ENCODE measurements at places on chromosomes 6 and 20.
A peak's percentile ranks its signal among the peaks of the same experiment; 100 is the strongest.

GRCh38 chr20:54029643-54030042 lies 40.8 kb downstream of the BCAS1 start:
- DNase-seq, result no peak

- DNase-seq, result no peak
Measured at GRCh38 chr6:36381502-36382389, 5.7 kb downstream of the ETV7 start.

DNA sequence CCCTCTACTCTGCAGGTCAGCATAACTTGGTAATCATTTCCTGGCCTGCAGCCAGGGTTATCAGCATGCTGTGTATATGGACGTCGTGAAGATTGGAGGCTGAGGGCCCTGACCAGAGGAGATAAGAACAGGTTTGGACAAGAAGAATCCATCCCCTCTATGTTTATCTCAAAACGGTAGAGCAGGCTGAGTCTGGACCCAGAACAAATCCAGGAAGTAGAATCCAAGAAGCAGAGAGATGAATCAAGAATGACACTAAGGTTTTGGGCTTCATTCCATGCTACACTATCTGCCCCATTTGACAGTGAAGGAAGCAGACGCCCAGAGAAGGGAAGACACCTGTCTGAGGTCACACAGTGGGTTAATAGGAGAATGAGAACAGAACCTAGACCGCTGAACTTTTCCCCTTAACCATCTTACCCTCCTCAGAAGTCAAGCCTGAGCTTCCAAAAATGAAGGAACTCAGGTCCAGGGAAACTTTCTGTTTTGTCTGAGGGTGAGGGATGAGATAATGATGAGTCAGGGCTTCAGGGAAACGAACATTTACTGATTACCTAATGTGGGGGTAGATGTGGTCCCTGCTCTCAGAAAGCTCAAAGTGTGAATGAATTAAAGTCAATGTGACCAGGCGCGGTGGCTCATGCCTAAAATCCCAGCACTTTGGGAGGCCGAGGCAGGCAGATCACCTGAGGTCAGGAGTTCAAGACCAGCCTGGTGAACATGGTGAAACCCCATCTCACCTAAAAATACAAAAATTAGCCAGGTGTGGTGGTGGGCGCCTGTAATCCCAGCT lies 9.4 kb upstream of the COMMD7 start:
- no peak for DNase-seq

- no peak for DNase-seq
Measured at GRCh38 chr6:132866762-132867449, 52.5 kb downstream of the RPS12 start.

GRCh38 chr20:33812908-33813462 lies 1.8 kb downstream of the CHMP4B start:
- DNase-seq, result no peak

- no peak for DNase-seq
Measured at GRCh38 chr20:33853507-33853813, 42.3 kb downstream of the CHMP4B start.

DNA sequence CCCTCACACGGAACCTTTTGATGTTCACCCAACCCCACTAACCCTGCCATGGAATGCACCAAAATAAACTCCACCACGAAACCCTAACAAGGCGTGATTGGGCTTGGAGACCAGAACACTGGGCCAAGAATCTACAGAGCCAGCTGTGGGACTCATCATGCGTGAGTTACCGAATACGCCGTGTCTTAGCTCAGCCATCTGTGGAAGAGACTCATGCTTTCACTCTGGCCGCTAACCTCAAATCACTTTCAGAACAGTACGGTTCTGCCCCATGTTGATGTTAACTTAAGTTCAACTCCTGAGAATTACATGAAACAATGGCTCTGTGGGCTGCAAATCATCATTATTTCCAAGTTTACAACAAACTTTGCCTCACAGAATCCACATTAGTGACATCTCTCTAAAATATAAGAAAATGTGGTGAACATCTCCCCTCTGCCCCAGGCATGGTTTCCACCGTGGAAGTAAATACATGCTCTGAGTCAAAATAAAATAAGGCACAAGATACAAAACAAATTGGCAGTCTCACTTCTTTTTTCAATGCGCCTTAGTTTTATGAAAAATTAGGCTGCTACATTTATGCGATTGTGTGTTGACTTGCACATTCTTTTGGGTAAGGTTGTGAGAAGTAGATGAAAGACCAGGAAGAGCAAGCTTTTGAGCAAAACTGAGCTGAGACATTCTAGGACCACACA lies 308.9 kb upstream of the EXOC2 start:
- DNase-seq, result no peak

- no peak for DNase-seq
Measured at GRCh38 chr6:123967905-123968304, 164.2 kb downstream of the NKAIN2 start.

GRCh38 chr20:25341716-25342680 lies 48.6 kb downstream of the ABHD12 start:
- DNase-seq, result no peak

DNA sequence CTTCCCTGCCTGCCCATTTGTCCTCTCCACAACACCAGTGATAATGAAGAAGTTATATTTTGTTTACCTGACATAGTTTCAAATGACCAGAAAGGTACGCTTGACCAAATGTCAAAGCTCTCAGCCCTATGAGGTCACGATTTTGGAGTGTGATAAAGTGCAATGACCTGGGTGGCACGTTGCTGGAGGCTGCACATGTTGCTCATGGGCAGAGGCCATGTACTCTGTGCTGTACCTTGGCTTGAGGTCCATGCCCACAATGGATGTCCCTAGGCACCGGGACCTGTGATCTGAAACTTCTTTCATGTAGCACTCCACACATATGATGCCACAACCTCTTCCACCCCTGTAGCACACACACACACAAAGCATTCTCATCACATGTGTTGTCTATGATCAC lies 164.0 kb upstream of the HEY2 start:
- DNase-seq, result no peak

GRCh38 chr6:112773187-112773586 lies 426.1 kb downstream of the RFPL4B start:
- DNase-seq, result no peak

GRCh38 chr6:128078276-128078675 lies 177.4 kb upstream of the THEMIS start:
- DNase-seq, result no peak

DNA sequence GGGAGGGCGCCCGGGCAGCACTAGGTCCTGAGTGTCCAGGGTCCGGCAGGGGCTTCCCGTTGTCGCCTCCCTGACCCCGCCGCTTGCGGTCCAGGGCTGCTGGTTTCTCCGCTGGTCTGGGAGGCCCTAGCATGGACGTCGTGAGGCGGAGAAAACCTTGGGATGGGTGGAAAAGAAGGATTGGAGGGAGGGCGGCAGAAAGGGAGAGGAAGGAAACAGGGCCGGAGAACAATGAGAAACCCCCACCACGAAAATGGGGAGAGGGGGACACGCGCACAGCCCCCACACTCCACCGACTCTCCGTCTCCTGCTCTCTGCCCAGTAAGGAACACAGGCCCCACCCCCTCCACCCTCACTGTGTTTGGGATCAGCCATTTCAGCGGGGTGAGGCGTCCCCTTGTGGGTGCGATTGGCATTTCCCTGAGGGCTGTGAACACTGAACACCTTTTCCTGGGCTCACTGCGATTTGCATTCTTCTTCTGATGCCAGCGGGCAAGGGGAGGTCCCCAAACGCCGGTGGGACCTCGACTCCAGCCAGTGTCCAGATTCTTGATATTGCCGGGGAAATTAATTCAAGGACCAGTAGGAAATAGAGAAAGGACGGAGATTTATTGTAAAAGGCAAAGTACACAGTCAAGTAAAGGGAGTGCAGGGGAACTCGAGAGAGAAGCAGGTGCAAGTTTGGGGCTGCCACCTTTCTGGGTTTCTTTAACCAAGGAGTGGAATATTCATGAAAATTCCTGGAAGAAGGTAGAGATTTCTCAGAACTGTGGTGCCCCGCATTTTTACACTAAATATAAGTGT lies 3.3 kb upstream of the RAET1G start:
- DNase-seq, result no peak

DNA sequence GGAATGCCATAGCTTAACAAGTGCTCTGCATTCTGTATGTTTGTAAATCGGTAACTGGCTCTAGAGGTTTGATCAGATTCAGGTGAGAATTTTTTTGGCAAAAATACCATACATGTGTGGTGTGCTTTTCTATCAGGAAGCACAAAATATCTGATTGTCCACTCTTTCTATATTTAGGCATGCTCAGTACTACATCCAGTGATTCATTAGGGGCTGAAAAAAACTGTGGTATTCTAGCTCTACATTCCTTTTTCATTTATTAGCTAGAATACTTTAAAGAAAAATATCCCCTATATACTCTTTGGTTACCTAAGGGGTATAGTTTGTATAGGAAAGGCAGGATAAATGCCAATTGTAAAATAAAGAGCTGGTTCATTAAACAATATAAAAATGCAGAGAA lies 10.6 kb upstream of the ELOVL2 start:
- DNase-seq, result no peak

DNA sequence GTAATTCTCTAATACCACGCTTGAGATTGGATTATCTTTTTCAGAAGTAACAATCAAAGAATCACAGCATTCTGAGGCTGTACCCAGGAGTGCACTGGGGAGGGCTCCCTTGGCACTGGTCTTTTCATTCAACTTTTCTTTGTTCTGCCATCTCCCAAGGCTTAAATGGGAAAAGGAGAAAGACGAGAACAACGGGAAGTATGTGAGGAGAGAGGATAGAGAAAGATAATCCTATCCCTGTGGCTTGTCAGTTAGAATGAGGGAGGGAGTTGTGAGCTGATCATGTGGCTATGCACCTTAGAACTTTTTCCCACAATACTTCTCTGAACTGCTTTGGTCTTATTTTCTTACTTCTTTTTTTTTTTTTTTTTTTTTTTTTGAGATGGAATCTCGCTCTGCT lies 83.1 kb downstream of the CAP2 start:
- no peak for DNase-seq

DNA sequence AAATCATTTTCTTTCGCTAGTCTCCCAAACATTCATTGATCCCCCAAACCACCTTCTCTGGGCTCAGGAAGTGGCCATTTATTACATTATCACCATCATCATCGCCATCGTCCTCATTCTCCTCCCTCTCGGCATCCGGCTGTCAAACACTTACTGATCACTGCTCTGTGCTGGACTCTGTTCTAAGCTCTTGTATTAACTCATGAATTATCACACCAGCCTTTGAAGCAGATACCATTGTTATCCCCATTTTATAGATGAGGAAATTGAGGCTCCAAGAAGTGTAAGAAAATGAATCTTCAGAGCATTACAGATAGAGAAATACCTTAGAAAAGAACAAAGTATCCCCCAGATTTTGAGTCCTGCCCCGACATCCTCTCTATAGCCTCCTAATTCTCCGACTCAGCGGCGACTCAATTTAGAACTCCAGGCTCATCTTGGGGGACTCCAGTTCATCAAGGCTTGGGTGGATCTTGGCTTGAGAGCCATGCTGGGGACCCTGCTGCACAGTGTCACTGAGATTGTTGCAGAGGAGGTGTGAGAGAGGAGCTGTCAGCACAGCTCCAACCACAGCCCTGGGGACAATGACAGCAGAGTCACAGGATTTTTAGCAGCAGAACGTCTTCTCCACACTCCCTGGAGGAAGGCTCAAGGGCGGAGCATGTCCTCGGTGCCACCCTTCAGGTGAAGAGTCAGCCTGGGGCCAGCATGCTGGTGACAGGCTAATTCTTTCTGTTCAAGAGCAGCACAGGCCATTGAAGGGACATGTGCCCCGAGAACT lies 6.6 kb upstream of the EEF1E1 start:
- no peak for DNase-seq

DNA sequence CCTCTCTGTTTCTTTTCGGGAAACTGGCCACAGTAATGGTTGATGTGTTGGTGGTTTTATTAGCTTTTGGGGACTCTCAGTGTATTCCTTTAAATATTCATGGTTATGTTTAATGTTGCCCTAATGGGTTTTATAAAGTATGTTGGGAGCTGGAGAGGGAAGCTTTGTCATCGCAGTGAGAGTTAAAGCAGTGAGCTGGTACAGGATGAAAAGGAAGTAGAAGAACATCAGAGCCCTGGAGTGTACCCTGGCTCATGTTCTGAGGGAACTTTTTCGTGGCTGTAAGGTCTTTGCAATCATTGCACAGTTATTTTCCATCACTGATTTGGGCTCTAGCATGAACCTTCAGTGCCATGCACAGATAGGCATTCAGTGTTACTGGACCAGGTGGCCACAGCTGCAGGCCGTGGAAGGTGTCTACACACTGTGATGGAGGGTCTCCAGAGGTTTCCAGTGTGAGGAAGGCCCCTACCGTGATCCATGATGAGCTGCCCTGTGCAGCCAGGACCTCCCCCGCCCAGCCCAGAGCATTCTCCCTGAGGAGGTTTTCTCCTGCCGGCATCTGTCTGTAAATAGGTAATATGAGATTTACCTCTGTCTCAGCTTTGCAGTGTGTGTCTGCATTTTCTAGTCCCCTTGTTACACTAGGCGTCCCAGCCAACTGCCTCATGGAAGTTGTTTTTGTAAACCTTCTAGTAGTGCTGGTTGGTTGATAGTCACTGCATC lies 22.4 kb upstream of the TMEM217 start:
- DNase-seq, result no peak

GRCh38 chr6:152952866-152953509 lies 29.9 kb downstream of the FBXO5 start:
- DNase-seq, result peak; percentile 60

DNA sequence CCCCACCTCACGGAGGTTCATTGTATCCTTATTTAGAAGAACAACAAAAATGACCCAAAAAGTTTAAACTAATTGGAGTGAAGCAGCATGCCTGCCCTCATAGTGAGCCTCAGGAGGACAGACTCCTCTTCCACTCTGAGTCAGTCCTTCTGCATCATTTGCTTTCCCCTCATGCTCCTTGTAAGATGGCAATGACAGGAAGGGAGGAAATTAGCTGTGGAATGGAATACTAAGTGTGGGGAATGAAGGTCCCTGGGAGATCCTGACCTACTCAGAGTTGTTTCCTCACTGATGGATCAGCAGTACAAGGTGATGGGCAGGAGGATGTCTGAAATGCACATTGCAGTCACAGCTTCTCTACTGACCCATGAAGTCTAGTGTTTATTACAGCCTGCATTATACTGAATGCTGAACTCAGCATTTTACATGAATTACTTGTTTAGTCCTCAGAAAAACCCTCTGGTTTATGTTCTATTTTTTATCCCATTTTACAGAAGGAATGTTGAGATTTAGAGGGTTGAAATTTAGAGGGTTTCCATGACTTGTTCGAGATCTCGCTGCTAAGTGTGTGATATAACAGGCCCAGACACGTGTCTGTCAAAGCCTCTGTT lies 212.0 kb upstream of the PCSK2 start:
- no peak for DNase-seq

DNA sequence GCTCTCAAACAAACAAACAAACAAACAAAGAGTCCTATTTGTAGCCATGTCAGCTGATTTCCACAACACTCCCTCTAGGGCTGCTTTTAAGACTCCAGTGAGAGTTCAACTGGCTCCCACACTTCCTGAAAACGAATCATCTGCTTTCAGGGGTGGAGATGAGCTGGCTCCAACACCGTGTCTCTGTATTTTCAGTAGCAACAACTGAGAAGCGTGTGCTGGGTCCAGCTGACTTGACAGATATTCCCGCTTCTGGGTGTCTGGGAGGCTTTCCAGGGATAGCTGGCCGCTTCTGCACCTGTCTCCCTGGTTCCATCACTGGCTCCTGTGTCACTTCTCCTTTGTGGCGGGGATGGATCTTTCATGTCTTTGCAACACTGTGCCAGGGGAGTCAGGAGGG lies 272.5 kb upstream of the SOX4 start:
- no peak for DNase-seq

- DNase-seq, result no peak
Measured at GRCh38 chr20:59046862-59047261, 4.3 kb upstream of the PRELID3B start.

GRCh38 chr6:118370722-118371121 lies 177.4 kb upstream of the PLN start:
- no peak for DNase-seq
